GDM1 (cell line): ENCODE measurements at places on chromosomes 1 and 21.

GRCh38 chr1:166166329-166166697 is 488 bp downstream of the FAM78B start:
- no peak for DNase-seq

DNA sequence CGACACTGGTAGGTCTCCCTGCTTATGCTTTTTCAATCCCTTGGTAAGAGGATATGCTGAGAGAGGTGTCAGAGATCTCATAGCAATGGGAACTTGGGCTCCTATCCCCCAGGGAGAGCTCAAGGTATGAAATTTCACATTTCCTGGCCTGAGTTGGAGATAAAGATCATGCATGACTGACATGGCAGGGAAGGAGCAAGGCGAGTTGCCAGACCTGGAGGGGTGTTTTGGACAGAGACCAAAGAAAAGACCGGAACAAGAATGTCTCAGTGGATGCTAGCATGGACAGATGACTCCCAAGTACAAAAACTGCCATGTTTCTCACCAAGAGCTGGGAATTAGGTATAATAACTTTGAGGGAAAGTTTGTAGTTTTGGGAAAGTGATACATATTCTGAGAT is 334.1 kb upstream of the B3GALT2 start:
- no peak for DNase-seq

GRCh38 chr1:47738560-47739182 is 258.5 kb downstream of the TRABD2B start:
- DNase-seq: no peak

- no peak for DNase-seq
Observed at GRCh38 chr1:1112237-1112985, 3.5 kb downstream of the C1orf159 start.
